ENCODE measurements at places on chromosomes 12 and 14. TPM values are rescaled to one million over a fixed set of nuclear protein-coding genes. Genes with fewer than 3 reads are reported as not detected.

The SERPINA6 gene
- total RNA-seq = not detected

GRCh38 chr12:6078398-6079096, 45.9 kb downstream of the VWF start:
- DNase-seq = no peak

DNA sequence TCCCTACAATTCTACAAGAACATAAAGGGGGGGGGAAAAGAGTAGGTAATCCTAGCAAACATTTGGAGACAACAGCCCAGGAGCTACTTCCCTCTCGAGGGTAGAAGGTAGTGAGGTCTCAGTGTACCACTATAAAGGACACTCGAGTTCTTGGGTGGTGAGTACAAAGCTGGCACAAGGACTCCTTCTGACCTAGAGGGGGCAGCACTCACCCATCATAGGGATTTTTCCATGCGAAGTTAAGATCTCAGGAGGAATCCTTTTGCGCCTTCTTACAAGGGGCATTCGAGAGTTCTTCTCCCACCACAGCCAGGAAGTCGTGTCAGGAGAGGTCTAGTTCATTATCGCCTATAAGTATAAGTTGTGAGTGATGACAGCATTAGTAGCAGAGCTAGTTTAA, 200.2 kb upstream of the RBM19 start:
- DNase-seq = no peak

The CLEC2D gene
- total RNA-seq = 3.5 TPM

DNA sequence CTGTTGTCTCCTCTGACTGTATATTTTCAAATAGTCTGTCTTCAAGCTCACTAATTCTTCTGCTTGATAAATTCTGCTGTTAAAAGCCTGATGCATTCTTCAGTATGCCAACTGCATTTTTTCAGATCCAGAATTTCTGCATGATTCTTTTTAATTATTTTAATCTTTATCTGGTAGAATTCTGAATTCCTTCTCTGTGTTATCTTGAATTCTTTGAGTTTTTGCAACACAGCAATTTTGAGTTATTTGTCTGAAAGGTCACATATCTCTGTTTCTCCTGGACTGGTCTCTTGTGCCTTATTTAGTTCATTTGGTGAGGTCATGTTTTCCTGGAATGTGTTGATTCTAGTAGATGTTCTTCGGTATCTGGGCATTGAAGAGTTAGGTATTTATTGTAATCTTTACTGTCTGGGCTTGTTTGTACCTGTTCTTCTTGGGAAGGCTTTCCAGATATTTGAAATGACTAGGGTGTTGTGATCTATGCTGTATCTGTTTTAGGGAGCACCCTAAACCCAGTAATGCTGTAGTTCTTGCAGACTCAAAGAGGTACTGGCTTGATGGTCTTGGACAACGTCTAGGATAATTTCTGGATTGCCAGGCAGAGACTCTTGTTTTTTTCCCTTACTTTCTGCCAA, 193.8 kb upstream of the NPAS3 start:
- DNase-seq = no peak

GRCh38 chr14:68705741-68706283, 87.1 kb downstream of the ZFP36L1 start:
- DNase-seq = no peak

DNA sequence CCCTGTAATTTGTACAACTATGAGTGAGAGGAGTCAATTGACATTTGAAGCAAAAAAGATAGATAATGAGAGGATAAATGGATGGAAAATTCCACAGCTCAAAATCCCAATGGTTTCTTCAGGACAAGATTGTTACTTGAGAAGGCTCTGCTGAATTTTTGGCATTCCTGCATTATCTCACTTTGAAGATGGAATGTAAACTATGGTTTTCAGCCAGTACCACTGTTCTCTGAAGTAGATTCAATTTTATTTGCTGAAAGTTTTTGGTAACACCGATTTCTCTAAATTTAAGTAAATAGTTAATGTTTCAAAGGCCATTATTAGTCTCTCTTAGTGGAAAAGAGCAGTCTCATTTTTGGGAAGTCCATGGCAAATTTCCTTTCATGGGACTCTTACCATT, 121.9 kb upstream of the SLC38A2 start:
- no peak for DNase-seq

The RTN1 gene
- total RNA-seq = 1.4 TPM

- DNase-seq = no peak
Measured at GRCh38 chr12:168763-169525, 45.0 kb downstream of the SLC6A12 start.

GRCh38 chr14:103880348-103881267, 33.2 kb upstream of the PPP1R13B start:
- peak; percentile 52 for DNase-seq

The DBX2 gene
- total RNA-seq = not detected

- no peak for DNase-seq
Measured at GRCh38 chr14:92644970-92645515, 103.4 kb downstream of the LGMN start.

The RPL10L gene
- total RNA-seq = not detected

- DNase-seq = no peak
Measured at GRCh38 chr12:25872137-25872536, 86.3 kb upstream of the RASSF8 start.

DNA sequence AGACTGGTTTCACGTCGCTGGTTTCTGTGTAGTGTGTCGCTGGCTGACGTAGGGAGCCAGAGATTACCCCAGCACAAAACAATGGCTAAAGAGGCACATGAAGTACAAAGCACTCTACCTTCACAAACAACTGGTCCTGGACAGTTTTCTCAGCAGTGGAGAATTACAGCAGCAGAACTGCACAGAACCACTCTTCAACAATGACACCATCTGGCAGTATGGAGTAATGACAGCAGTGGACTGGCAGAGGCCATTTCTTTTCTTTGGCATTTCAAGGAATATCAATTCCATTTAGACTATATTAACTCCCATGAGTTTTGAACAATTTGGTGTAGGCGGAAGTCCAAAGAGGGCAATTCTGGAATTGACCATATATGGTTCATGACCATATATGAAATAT, 1074.1 kb downstream of the AACS start:
- no peak for DNase-seq

Data from MG63 (cell line).